ENCODE measurements at places on chromosomes 5 and 9. TPM values are rescaled to one million over a fixed set of nuclear protein-coding genes. Genes with fewer than 3 reads are reported as not detected.

The DYNC2I2 gene
- 72.5 TPM for total RNA-seq

The FGF1 gene
- 12.1 TPM for total RNA-seq

The IL7R gene
- 4.0 TPM for total RNA-seq

The NEUROG1 gene
- 0.04 TPM for total RNA-seq

The SLC1A3 gene
- 4.3 TPM for total RNA-seq

The KIF27 gene
- 3.5 TPM for total RNA-seq

The LHX6 gene
- 0.07 TPM for total RNA-seq

The SLC9A3 gene
- total RNA-seq: 3.0 TPM

The CNOT6 gene
- total RNA-seq: 34.9 TPM

The HTR1A gene
- not detected for total RNA-seq

The PPIC gene
- 26.8 TPM for total RNA-seq

The GZMA gene
- total RNA-seq: not detected

The ZDHHC21 gene
- 7.5 TPM for total RNA-seq

The TERT gene
- 0.21 TPM for total RNA-seq

The CSNK1G3 gene
- 57.4 TPM for total RNA-seq

The MELK gene
- total RNA-seq: 16.0 TPM

The DNAJB5 gene
- total RNA-seq: 25.5 TPM

The FOXD4 gene
- total RNA-seq: 0.13 TPM

The FUT7 gene
- not detected for total RNA-seq

The PCDHGC5 gene
- 0.89 TPM for total RNA-seq

The ERMP1 gene
- 10.2 TPM for total RNA-seq

The C7 gene
- total RNA-seq: 0.13 TPM

The PCDHGB1 gene
- 1.7 TPM for total RNA-seq

The SYK gene
- total RNA-seq: 12.3 TPM

The CTSV gene
- 3.1 TPM for total RNA-seq

The DPH7 gene
- 38.9 TPM for total RNA-seq

The PCDHGB6 gene
- 3.6 TPM for total RNA-seq

The IL4 gene
- total RNA-seq: not detected

The TAF1L gene
- not detected for total RNA-seq

The SPINK13 gene
- not detected for total RNA-seq

The TXN gene
- 271 TPM for total RNA-seq

The SPATA9 gene
- not detected for total RNA-seq

The PCDHAC1 gene
- 0.07 TPM for total RNA-seq

The ADAMTS16 gene
- 2.8 TPM for total RNA-seq

The VLDLR gene
- total RNA-seq: 28.5 TPM

The TYRP1 gene
- total RNA-seq: not detected

The CDKN2A gene
- total RNA-seq: 3.6 TPM

The ARSI gene
- 2.4 TPM for total RNA-seq

The TRIM36 gene
- total RNA-seq: 5.0 TPM

The EIF4EBP3 gene
- total RNA-seq: 6.4 TPM

The UGT3A1 gene
- total RNA-seq: 0.21 TPM

The NEURL1B gene
- 5.1 TPM for total RNA-seq

The RANBP6 gene
- 21.0 TPM for total RNA-seq

The CDH9 gene
- total RNA-seq: not detected

The C1QTNF2 gene
- 0.07 TPM for total RNA-seq

The BTNL8 gene
- not detected for total RNA-seq
